Stimulated activated CD8-positive, alpha-beta memory T cell treated with anti-CD3 and anti-CD28 coated beads, Interleukin-4, amount 100 ng/mL, for 1 hour (primary cell): ENCODE measurements at places on chromosomes 4 and X.

GRCh38 chr4:150419939-150420338 lies 162.0 kb upstream of the MAB21L2 start:
- no peak for DNase-seq

- no peak for DNase-seq
These were observed 77.8 kb upstream of the STIM2 start for GRCh38 chr4:26782830-26783202.

DNA sequence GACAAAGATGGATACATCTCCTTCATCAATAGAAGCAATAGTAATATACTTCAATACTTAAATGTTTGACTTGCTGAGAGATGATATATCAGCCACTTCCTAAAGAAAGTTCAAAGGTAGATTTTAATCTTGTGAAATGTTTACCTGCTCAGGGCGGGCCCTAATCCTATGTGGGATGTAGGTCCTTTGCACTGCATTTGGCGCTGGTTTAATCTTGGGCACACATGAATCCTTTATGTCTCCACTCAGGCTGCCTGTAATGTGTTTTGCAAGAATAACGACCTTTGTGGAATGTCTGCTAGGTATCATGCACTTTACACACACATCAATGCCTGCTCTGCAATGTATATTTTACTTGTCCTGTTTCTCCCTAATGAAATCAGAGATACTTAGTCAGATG lies 368.7 kb downstream of the GBA3 start:
- DNase-seq: no peak

DNA sequence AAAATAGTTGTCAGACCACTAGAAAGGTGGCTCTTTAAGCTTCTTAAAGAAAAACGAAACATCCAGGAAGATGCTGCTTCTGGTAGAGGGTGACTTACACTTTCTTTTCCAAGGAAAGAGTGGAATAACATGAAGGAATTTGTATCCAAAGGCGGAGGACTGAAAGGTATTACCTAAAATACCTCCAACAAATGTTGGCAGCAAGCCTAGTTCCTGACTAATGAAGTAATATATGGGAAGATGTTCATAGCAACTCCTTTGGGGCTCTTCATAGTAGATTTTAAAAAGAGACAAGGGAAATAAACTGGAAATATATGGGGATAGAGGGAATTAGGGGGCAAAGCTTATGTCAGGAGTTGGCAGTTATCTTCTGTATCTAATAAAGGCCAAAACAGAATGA lies 116.2 kb downstream of the AASDH start:
- DNase-seq: no peak

- DNase-seq: no peak
These were observed 78.3 kb downstream of the FHDC1 start for GRCh38 chr4:153014460-153014859.

- no peak for DNase-seq
These were observed 56.1 kb downstream of the PPP3CA start for GRCh38 chr4:101291198-101291597.

- no peak for DNase-seq
These were observed 298.1 kb downstream of the INPP4B start for GRCh38 chr4:142547974-142548373.

- DNase-seq: no peak
These were observed 7.7 kb downstream of the FANCB start for GRCh38 chrX:14865201-14865600.

DNA sequence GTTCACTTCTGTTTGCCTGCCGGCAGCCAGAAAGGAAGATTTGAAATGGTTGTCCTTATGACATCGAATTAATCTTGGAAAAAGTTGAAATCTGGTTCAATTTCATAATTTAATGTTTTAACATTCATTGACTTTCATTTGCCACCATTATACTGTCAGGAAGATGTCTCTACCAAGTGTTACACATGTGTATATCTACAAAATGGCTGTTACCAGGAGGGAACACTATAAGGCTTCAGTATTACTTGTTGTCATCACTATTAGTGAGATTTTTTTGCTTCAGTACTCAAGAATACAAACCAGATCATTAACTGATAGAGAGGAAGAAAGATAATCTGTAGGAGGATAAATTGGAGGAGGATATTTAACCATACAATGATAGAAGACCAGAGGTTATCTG lies 71.2 kb downstream of the TSPAN7 start:
- no peak for DNase-seq

DNA sequence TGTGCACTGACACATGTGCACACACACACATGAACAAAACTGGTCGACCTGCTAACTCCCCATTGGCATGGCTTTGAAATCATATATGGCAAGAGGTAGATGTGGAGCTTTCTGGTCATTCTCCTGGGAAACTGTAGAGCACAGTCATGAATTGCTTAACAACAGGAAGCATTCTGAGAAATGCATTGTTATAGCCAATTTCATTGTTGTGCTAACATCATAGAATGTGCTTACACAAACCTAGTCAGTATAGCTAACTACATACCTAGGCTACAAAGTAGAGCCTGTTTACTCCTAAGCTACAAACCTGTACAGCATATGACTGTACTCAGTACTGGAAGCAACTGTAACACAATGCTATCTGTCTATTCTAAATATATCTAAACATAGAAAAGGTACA lies 134.2 kb upstream of the SH3RF1 start:
- DNase-seq: no peak

- no peak for DNase-seq
These were observed 145.9 kb upstream of the NOCT start for GRCh38 chr4:138869631-138870030.

- no peak for DNase-seq
These were observed 198.5 kb downstream of the SPATA18 start for GRCh38 chr4:52249581-52249980.

DNA sequence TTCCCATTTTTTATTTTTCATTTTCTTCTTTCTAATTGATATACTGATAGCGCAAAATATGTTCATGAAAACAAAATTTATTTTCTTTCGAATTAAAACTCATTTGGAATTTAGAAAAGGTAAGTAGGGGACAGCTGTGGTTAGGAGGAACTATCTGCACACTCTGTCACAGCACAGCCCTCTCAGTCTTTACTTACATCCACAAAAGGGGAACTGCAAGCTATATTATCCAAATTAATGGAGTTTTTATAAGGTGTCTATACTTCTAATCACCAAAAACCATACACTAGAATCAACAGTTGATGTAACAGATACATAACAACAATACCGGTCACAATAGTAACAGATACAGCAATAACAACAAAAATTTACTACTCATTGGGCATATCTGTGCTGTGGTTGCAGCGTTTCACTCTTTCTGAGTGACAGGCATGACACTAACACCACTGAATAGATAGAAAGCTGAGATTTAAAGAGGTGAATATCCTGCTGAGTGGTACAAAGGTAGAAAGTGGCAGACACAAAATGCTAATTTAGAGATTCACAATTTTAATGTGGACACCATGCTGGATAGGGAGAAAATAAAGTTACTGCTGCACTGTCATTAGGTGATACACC lies 160.7 kb downstream of the PPP3CA start:
- DNase-seq: no peak

- no peak for DNase-seq
These were observed 151.9 kb upstream of the ANK2 start for GRCh38 chr4:112897543-112897942.

DNA sequence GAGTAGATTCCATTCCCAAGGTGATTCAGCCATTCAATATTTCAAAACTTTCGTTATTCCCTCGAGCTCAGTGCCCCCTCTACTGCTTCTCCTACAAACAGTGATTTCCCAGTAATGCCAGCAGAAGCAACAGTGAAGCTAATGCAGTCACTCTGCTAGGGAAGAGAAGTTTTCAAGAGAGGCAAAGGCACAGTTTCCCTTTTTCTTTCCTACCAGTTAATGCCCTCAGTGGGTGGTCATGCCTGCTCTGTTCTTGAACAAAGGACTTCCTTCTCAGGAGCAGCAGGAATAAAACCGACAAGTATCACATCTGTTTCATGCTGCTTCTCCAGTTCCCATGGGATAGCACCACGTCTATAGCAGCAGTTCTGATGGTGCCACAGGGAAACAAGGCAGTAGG lies 317.2 kb downstream of the TENM3 start:
- no peak for DNase-seq

- no peak for DNase-seq
These were observed 32.1 kb upstream of the GLRA2 start for GRCh38 chrX:14497184-14497666.

DNA sequence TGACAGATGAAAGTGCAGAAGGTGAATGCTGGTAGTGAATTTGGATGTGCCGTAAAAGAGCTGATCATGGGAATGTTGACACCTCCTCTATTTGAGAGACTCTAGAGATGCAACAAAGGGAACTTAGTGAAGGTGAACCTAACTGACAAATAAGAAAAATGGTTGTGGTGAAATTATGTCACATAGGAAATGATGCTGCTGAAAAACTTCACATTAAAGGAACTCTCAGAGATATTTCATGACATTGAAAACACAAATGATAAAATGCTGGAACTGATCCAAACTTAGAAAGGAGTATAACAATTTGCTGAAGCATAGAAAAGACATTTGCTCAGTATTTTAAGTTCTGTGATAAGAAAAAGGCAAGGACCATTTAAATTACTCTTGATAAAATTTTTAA lies 31.9 kb downstream of the MGAT4D start:
- DNase-seq: no peak

DNA sequence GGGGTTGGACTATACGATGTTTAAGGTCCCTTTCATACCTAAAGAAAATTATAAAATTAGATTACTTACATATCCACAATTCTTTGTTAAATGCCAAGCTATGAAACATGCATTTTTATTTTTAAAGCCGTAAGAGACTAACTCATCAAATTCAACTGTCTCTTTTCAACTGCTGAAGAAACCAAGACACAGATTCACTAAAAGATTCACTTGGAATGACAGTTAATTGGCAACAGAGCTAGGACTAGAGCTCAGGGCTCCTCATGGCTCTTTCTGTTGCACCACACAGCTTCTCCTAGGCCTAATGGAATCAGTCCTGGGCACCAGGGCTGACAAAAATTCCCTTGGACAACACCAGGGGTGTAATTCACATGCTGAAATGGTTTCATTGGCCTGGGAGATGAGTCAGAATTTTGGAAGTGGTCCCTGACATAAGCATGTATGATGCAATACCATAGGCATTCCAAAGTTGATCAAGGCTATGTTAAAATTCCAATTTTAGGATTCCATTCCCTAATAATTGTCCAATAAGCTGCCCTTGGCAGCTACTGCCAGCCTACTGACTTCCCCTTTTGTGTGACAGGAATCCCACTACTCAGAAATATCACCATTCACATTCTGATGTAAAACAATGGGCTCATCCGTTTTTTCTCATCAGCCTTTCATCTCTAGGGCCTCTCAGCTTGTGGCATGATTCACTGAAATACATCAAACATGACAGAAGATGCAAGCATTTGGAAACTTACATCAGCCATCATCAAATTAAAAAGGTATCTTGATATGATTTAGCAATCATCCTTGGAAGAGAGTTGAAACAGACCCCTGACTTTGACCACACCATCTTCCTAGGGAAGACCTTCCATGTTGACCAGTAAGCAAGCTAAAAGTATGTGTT lies 54.2 kb downstream of the PLAC1 start:
- no peak for DNase-seq

- no peak for DNase-seq
These were observed 240.3 kb upstream of the NDST3 start for GRCh38 chr4:117793845-117794480.

GRCh38 chrX:9855561-9856283 lies 69.5 kb downstream of the SHROOM2 start:
- DNase-seq: no peak

GRCh38 chr4:171812665-171813525 lies at the start of gene GALNTL6:
TSS of gene GALNTL6 (plus strand) at chr4:171813404.
- DNase-seq: no peak

- no peak for DNase-seq
These were observed 54.1 kb downstream of the RPS6KA3 start for GRCh38 chrX:20212486-20213089.

- DNase-seq: no peak
These were observed 92.7 kb upstream of the NDST3 start for GRCh38 chr4:117941611-117942010.

GRCh38 chr4:154927126-154927680 lies 146.1 kb downstream of the RBM46 start:
- no peak for DNase-seq

- DNase-seq: no peak
These were observed 856.2 kb downstream of the STIM2 start for GRCh38 chr4:27716693-27717430.

GRCh38 chr4:76084542-76084941 lies 10.0 kb downstream of the ART3 start:
- no peak for DNase-seq

GRCh38 chrX:11537141-11537540 lies 128.6 kb downstream of the ARHGAP6 start:
- DNase-seq: no peak

- DNase-seq: no peak
These were observed 10.2 kb upstream of the N4BP2 start for GRCh38 chr4:40046311-40046980.

DNA sequence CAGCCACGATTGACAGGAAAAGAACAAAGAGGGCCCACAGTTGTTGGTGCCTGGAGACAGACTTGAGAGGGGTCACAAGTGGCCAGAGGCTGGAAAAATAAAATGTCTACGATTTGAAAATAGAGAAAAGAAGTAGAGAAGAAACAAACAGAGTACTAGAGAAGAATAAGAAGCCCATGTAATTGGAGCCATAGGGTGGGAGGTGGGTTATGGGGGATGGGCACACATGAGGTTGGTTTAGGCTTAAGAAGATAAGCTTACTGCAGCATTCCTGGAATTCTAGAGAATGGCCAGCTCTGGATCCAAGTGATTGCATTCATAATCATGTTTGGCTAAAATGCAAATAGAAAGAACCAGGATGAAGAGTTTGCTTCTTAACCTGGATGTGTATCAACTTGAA lies 210.7 kb downstream of the MAML3 start:
- DNase-seq: no peak

- DNase-seq: no peak
These were observed 1250.1 kb downstream of the NLGN4X start for GRCh38 chrX:4978613-4979012.

- no peak for DNase-seq
These were observed 7.0 kb downstream of the USP46 start for GRCh38 chr4:52651996-52652672.

GRCh38 chr4:1792832-1793495 lies at the start of gene FGFR3:
TSS of gene FGFR3 (plus strand) at chr4:1793293. CDS start at chr4:1793935, 642 bp downstream.
- DNase-seq: peak; percentile 8

DNA sequence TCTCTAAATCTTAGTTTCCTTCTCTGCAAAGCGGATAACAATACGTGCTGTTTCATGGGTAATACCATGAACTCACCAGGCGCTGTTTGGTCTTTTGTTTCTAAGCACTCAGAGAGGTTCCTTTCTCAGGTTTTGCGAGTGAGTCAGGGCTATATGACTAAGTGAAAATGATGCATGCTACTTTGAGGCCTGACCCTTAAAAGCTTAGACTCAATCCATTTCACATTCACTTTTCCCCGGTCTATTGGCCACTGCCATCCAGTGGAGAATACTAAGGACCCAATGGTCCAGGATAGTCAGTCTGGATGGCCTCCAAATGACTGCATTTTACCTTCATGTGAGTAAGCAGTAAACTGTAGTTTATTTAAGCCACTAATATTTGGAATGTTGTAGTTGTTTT lies 400.8 kb upstream of the SLIT2 start:
- no peak for DNase-seq
